ENCODE measurements at places on chromosomes 3 and 15. TPM values are rescaled to one million over a fixed set of nuclear protein-coding genes. Genes with fewer than 3 reads are reported as not detected.

DNA sequence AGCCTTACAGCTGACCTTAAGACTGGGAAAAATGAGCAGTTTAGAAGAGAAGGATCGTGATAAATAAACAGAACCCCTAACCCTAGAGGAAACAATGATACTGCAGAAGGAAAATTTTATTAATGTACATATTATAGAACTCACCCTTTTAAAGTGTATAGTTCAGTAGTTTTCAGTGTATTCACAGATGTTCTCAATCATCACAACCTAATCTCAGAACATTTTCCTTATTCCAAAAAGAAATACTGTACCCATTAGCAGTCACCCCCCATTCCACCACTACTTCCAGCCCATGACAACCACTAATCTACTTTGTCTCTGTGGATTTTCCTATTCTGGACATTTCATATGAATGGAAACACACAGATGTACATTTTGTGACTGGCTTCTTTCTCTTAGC lies 90.2 kb upstream of the AGTR1 start:
- DNase-seq, result no peak
- peak overlapping the region; percentile 86 for H3K27ac ChIP-seq
- H3K4me1 ChIP-seq, result peaks cover 31% of the 10 kb centered on the region
- H3K4me3 ChIP-seq, result no peak overlapping the region
- no peaks in the 10 kb centered on the region for H3K36me3 ChIP-seq

GRCh38 chr3:182797876-182798275 lies 4.6 kb downstream of the ATP11B start:
- H3K27me3 ChIP-seq, result no peaks in the 10 kb centered on the region
- DNase-seq, result no peak
- no peaks in the 10 kb centered on the region for H3K36me3 ChIP-seq
- H3K27ac ChIP-seq, result no peak overlapping the region
- H3K4me3 ChIP-seq, result no peak overlapping the region

GRCh38 chr15:50665938-50666337 lies 20.7 kb downstream of the TRPM7 start:
- H3K36me3 ChIP-seq, result peaks cover 3% of the 10 kb centered on the region
- no peaks in the 10 kb centered on the region for H3K27me3 ChIP-seq
- H3K4me3 ChIP-seq, result no peak overlapping the region
- H3K27ac ChIP-seq, result no peak overlapping the region

- no peaks in the 10 kb centered on the region for H3K4me1 ChIP-seq
- H3K4me3 ChIP-seq, result no peak overlapping the region
- no peak overlapping the region for H3K27ac ChIP-seq
- H3K27me3 ChIP-seq, result no peaks in the 10 kb centered on the region
- no peak for DNase-seq
- H3K36me3 ChIP-seq, result no peaks in the 10 kb centered on the region
Observed at GRCh38 chr3:108744762-108745161, 12.4 kb downstream of the RETNLB start.

DNA sequence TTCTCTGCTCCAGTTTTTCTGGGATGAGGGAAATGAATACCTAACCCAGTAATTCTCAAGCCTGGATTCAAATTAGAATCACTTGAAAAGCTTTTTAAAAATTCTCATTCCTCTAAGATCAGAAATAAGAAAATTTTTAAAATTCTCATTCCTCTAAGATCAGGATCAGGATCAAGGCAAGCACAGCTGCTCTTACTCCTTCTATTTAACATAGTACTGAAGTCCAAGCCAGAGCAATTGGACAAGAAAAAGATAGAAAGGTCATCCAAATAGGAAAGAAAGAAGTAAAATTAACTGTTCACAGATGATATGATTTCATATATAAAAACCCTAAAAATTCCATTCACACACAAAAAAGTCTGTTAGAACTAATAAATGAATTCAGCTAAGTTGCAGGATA lies 24.2 kb upstream of the CLRN1 start:
- H3K4me3 ChIP-seq, result no peak overlapping the region
- no peaks in the 10 kb centered on the region for H3K4me1 ChIP-seq
- H3K36me3 ChIP-seq, result no peaks in the 10 kb centered on the region
- H3K27me3 ChIP-seq, result no peaks in the 10 kb centered on the region
- no peak for DNase-seq
- no peak overlapping the region for H3K27ac ChIP-seq

DNA sequence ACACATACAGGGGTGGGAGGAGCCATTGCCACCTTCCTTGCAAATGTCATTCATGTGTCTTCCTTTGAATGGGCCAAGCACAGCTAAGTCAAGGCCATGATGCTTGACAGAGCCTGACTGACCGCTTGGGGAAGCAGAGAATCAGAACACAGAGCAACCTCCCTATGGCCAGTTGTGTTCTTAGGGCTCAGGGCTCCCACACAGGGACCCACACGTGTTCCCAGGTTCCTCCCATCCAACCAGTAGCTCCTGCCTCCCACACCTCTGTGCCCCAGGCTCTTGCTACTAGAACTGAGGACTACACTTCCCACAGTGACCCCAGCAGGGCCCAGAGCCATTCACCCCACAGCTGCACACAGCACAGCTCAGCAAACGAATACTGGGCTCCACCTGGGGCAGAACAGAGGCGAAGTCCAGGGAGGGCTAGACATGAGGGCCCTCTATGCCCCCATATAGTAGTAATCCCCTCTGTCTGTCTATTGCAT lies 42.9 kb downstream of the KLF15 start:
- H3K4me3 ChIP-seq, result no peak overlapping the region
- no peaks in the 10 kb centered on the region for H3K4me1 ChIP-seq
- DNase-seq, result no peak
- H3K27ac ChIP-seq, result no peak overlapping the region

- H3K4me3 ChIP-seq, result no peak overlapping the region
- H3K27ac ChIP-seq, result no peak overlapping the region
- H3K27me3 ChIP-seq, result no peaks in the 10 kb centered on the region
- H3K36me3 ChIP-seq, result no peaks in the 10 kb centered on the region
- DNase-seq, result no peak
Observed at GRCh38 chr3:105585-105984, 91.0 kb upstream of the CHL1 start.

- no peaks in the 10 kb centered on the region for H3K27me3 ChIP-seq
- no peaks in the 10 kb centered on the region for H3K36me3 ChIP-seq
- H3K4me1 ChIP-seq, result no peaks in the 10 kb centered on the region
- DNase-seq, result no peak
- no peak overlapping the region for H3K27ac ChIP-seq
- H3K4me3 ChIP-seq, result no peak overlapping the region
Observed at GRCh38 chr3:124636863-124637296, 93.4 kb upstream of the UMPS start.

GRCh38 chr3:15512166-15512565 lies 9.3 kb downstream of the COLQ start:
- no peaks in the 10 kb centered on the region for H3K36me3 ChIP-seq
- no peaks in the 10 kb centered on the region for H3K27me3 ChIP-seq
- no peak overlapping the region for H3K27ac ChIP-seq
- no peaks in the 10 kb centered on the region for H3K4me1 ChIP-seq
- DNase-seq, result peak; percentile 79

GRCh38 chr3:184050217-184050847 lies 2.5 kb upstream of the HTR3C start:
- no peaks in the 10 kb centered on the region for H3K27me3 ChIP-seq
- no peak overlapping the region for H3K27ac ChIP-seq
- DNase-seq, result no peak
- no peak overlapping the region for H3K4me3 ChIP-seq
- no peaks in the 10 kb centered on the region for H3K36me3 ChIP-seq

GRCh38 chr15:88607951-88608350 lies 13.2 kb upstream of the AEN start:
- no peak overlapping the region for H3K4me3 ChIP-seq
- H3K4me1 ChIP-seq, result peaks cover 13% of the 10 kb centered on the region
- DNase-seq, result no peak
- H3K36me3 ChIP-seq, result no peaks in the 10 kb centered on the region

DNA sequence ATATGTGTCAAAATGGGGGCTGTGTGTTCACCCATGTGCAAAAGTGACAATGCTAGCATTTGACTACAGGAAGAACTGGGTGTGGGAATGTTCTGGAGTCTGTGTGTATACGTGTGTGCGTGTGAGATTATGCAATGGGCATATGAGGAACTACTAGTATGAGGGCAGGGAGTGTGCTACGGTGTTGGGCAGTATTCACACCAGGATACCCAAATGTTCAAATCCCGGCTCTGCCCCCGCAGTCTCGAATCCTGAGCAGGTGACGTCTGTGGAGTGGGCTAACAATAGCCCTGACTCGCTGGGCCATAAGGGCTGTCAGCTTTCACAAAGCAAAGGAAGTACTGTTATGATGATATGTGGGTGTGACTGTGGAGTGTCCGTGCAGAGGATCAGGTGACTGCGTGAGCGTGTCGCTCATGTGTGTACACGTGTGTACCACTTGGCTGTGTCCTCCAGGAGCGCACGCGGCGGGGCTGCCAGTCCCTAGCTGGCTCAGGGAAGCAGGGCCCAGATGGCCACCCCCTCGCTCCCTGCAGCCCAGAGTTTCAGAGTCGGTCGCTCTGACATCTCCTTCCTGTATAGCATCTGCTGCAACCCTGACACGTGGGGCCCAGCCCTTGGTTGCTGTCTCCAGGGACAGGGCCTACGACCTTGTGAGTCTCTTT lies 27.2 kb downstream of the IQSEC1 start:
- no peaks in the 10 kb centered on the region for H3K36me3 ChIP-seq
- no peak overlapping the region for H3K27ac ChIP-seq
- H3K4me1 ChIP-seq, result no peaks in the 10 kb centered on the region
- H3K4me3 ChIP-seq, result no peak overlapping the region

GRCh38 chr15:96353930-96354730 lies 23.6 kb downstream of the NR2F2 start:
- no peak for DNase-seq
- peaks cover 35% of the 10 kb centered on the region for H3K4me1 ChIP-seq
- H3K4me3 ChIP-seq, result peak overlapping the region; percentile 40
- peaks cover 15% of the 10 kb centered on the region for H3K27me3 ChIP-seq
- no peaks in the 10 kb centered on the region for H3K36me3 ChIP-seq

GRCh38 chr15:48393645-48394506 lies 62.6 kb downstream of the DUT start:
- H3K27ac ChIP-seq, result no peak overlapping the region
- H3K36me3 ChIP-seq, result no peaks in the 10 kb centered on the region
- H3K4me3 ChIP-seq, result no peak overlapping the region
- peaks cover 1% of the 10 kb centered on the region for H3K4me1 ChIP-seq
- no peaks in the 10 kb centered on the region for H3K27me3 ChIP-seq

GRCh38 chr3:179528772-179529171 lies 34.0 kb upstream of the ACTL6A start:
- H3K36me3 ChIP-seq, result no peaks in the 10 kb centered on the region
- H3K4me1 ChIP-seq, result peaks cover 20% of the 10 kb centered on the region
- no peak overlapping the region for H3K27ac ChIP-seq
- H3K27me3 ChIP-seq, result no peaks in the 10 kb centered on the region
- no peak overlapping the region for H3K4me3 ChIP-seq

- no peak overlapping the region for H3K4me3 ChIP-seq
- H3K27me3 ChIP-seq, result no peaks in the 10 kb centered on the region
- no peak overlapping the region for H3K27ac ChIP-seq
- H3K4me1 ChIP-seq, result no peaks in the 10 kb centered on the region
- no peaks in the 10 kb centered on the region for H3K36me3 ChIP-seq
Observed at GRCh38 chr15:60967728-60968127, 261.4 kb downstream of the RORA start.

The AHSG gene
- total RNA-seq, result not detected

The SLC28A2 gene
- total RNA-seq, result not detected

The EDEM1 gene
- total RNA-seq, result 14.3 TPM

The C3orf18 gene
- total RNA-seq, result 28.0 TPM

The SEMA3F gene
- total RNA-seq, result 5.1 TPM

The CDHR4 gene
- total RNA-seq, result 0.99 TPM

The LSMEM2 gene
- total RNA-seq, result not detected

The CDAN1 gene
- total RNA-seq, result 9.7 TPM

The RLBP1 gene
- not detected for total RNA-seq

The DPPA2 gene
- total RNA-seq, result not detected

The SCG3 gene
- total RNA-seq, result 2.1 TPM

The FHIT gene
- total RNA-seq, result 10.2 TPM

The ZBTB47 gene
- 52.0 TPM for total RNA-seq
